NCI-H446 (cell line): ENCODE measurements at places on chromosomes 3 and 15.

GRCh38 chr15:70374096-70374495 lies 276.4 kb upstream of the TLE3 start:
- no peak for DNase-seq

GRCh38 chr3:42719002-42719401 lies 16.4 kb upstream of the HHATL start:
- no peak for DNase-seq

GRCh38 chr3:37991109-37991508 lies 523 bp downstream of the VILL start:
- DNase-seq, result no peak

GRCh38 chr3:165753560-165753959 lies 83.7 kb downstream of the BCHE start:
- DNase-seq, result peak; percentile 72

- DNase-seq, result no peak
Measured at GRCh38 chr3:31959951-31960792, 20.9 kb downstream of the OSBPL10 start.

- no peak for DNase-seq
Measured at GRCh38 chr3:162938083-162938482, 1441.5 kb downstream of the OTOL1 start.
